ENCODE measurements at places on chromosomes 1 and 21.

GRCh38 chr1:59506952-59507351, 210.1 kb downstream of the FGGY start:
- H3K4me1 ChIP-seq = peaks cover 9% of the 10 kb centered on the region
- no peak overlapping the region for H3K27ac ChIP-seq
- no peaks in the 10 kb centered on the region for H3K36me3 ChIP-seq

DNA sequence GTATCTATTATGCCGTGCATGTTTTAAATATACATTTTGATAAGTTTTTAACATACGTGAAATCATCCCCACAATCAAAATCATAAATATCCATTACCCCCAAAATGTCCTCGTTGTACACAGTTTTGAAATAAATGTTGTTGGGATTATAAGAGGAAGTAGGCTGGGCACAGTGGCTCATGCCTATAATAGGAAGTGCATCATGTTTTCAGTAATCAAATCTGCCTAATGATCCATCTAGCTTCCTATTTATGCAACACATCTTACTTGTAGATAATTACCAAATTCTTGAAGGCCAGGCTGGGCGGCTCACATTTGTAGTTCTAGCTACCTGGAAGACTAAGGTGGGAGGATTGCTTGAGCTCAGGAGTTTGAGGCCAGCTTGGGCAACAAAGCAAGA, 15.0 kb upstream of the IFNGR2 start:
- no peak overlapping the region for H3K4me3 ChIP-seq
- H3K4me1 ChIP-seq = peaks cover 21% of the 10 kb centered on the region
- no peaks in the 10 kb centered on the region for H3K27me3 ChIP-seq
- DNase-seq = no peak
- H3K36me3 ChIP-seq = no peaks in the 10 kb centered on the region

DNA sequence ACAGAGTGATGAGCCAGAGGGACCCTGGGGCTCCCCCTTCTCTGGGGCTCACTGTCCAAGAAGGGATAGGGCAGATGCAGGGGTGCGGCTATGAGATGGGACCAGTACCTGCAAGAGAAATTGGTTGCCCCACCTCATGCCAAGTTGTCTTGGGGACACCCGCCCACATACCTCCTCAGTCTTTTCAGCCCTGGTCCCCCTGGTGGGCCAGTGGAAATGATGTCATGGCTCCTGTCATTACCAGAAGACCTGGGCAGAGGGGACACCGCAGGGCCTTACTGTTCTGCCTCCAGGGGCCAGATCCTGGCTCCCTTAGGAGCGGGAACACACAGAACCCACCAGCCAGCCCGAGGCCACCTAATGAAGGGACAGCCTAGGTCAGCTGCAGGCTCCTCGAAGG, 63.2 kb downstream of the CDK18 start:
- H3K4me1 ChIP-seq = peaks cover 9% of the 10 kb centered on the region
- H3K4me3 ChIP-seq = no peak overlapping the region
- DNase-seq = no peak
- no peak overlapping the region for H3K27ac ChIP-seq

GRCh38 chr1:228778026-228778425, 42.7 kb downstream of the RHOU start:
- no peaks in the 10 kb centered on the region for H3K27me3 ChIP-seq
- no peak overlapping the region for H3K27ac ChIP-seq
- H3K4me3 ChIP-seq = no peak overlapping the region

- no peaks in the 10 kb centered on the region for H3K27me3 ChIP-seq
- H3K36me3 ChIP-seq = no peaks in the 10 kb centered on the region
These were observed 543.5 kb downstream of the PTPRC start for GRCh38 chr1:199182186-199182843.

GRCh38 chr1:1284221-1285101, 4.2 kb downstream of the SCNN1D start:
- H3K4me1 ChIP-seq = peaks cover 18% of the 10 kb centered on the region
- H3K27me3 ChIP-seq = peaks cover 22% of the 10 kb centered on the region
- no peaks in the 10 kb centered on the region for H3K36me3 ChIP-seq
- DNase-seq = no peak
- H3K4me3 ChIP-seq = no peak overlapping the region
- no peak overlapping the region for H3K27ac ChIP-seq

DNA sequence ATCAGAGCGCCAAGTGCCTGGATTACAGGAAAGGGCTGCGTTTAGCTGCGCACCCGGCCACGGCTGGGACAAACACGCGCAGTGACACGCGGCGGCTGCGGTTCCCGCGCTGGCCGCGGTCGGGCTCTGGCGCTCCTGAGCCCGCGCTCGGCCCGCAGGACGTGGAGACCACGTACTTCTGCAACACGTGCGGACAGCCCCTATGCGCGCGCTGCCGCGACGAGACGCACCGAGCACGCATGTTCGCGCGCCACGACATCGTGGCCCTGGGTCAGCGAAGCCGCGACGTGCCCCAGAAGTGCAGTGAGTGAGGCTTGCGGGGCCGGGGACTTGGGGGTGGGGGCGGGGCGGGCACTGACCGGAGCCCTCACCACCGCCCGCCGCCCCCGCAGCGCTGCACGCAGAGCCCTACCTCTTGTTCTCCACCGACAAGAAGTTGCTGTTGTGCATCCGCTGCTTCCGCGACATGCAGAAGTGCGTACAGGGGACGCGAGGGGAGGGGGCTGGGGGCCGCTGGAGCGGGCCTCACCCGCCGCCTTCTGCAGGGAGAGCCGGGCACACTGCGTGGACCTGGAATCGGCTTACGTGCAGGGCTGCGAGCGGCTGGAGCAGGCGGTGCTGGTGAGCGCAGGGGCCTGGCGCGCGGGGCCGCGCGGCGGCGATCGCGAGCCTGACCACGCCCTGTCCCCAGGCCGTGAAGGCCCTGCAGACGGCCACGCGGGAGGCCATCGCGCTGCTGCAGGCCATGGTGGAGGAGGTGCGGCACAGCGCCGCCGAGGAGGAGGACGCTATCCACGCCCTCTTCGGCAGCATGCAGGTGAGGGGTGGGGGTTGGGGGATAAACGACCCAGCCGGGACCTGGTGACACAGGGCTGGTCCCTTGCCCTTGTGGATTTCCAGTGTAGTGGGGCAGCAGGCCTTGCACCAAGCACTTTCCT, 3.1 kb downstream of the RNF207 start:
- peak overlapping the region; percentile 18 for H3K4me3 ChIP-seq
- H3K4me1 ChIP-seq = peaks cover 16% of the 10 kb centered on the region
- H3K36me3 ChIP-seq = peaks cover 20% of the 10 kb centered on the region
- no peak overlapping the region for H3K27ac ChIP-seq

GRCh38 chr1:152436593-152437496, 22.8 kb upstream of the CRNN start:
- H3K4me1 ChIP-seq = no peaks in the 10 kb centered on the region
- H3K4me3 ChIP-seq = no peak overlapping the region
- no peak overlapping the region for H3K27ac ChIP-seq
- no peak for DNase-seq
- peaks cover 6% of the 10 kb centered on the region for H3K27me3 ChIP-seq
- no peaks in the 10 kb centered on the region for H3K36me3 ChIP-seq

GRCh38 chr1:92972409-92973129, 11.3 kb upstream of the DIPK1A start:
- H3K27me3 ChIP-seq = no peaks in the 10 kb centered on the region
- DNase-seq = no peak
- H3K4me3 ChIP-seq = no peak overlapping the region
- no peaks in the 10 kb centered on the region for H3K4me1 ChIP-seq
- no peak overlapping the region for H3K27ac ChIP-seq
- H3K36me3 ChIP-seq = no peaks in the 10 kb centered on the region
